CD4-positive, alpha-beta T cell treated with Interleukin-10 for 1 hour (primary cell): ENCODE measurements at places on chromosomes 7 and 10.

- DNase-seq: no peak
Measured at GRCh38 chr7:142158736-142159496, 47.4 kb downstream of the MGAM2 start.

DNA sequence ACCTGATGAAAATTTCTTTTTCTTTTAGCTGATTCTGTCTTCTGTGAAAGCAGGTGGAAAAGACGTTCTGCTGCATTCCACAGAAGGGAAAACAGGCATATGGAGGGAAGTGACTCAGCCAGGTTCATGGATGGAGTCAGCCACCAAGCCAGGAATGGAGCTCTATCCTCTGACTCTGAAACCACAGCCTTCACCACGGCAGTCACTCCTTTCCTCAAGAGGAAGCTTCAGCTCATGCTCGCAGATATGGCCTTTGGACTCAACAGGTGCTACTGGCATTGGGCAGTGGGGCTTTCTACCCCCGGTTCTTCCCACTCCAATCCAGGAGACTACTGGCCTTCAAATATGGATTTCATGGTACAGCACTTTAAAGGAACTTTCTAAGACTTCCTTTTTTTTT, 11.5 kb upstream of the PLAU start:
- DNase-seq: no peak

- no peak for DNase-seq
Measured at GRCh38 chr10:88216976-88217375, 353.6 kb downstream of the PTEN start.

DNA sequence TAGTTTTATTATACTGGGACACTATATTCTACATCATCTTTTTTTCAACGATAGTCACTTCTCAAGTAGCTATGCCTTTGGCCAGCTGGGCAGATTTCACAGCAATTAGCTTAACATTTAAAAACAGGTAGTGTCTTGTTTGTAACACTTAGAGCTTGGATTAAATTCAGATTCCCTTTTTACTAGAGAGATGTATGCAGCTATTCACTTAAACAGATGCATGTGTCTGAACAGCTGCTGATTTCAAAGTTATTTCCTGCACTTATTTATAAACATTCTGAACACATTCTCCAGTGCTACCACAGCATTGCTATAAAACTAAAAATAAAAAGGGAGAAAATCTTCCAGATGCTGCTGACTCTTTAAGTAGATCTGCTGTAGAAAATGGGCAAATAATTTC, 637.2 kb downstream of the POM121L12 start:
- no peak for DNase-seq

- DNase-seq: no peak
Measured at GRCh38 chr7:149454006-149454405, 6.9 kb downstream of the ZNF777 start.

- DNase-seq: no peak
Measured at GRCh38 chr7:55508221-55509011, 63.9 kb downstream of the VOPP1 start.

- DNase-seq: no peak
Measured at GRCh38 chr10:20277820-20278219, 461.6 kb downstream of the PLXDC2 start.

- no peak for DNase-seq
Measured at GRCh38 chr10:3484306-3485056, 300.5 kb downstream of the KLF6 start.

DNA sequence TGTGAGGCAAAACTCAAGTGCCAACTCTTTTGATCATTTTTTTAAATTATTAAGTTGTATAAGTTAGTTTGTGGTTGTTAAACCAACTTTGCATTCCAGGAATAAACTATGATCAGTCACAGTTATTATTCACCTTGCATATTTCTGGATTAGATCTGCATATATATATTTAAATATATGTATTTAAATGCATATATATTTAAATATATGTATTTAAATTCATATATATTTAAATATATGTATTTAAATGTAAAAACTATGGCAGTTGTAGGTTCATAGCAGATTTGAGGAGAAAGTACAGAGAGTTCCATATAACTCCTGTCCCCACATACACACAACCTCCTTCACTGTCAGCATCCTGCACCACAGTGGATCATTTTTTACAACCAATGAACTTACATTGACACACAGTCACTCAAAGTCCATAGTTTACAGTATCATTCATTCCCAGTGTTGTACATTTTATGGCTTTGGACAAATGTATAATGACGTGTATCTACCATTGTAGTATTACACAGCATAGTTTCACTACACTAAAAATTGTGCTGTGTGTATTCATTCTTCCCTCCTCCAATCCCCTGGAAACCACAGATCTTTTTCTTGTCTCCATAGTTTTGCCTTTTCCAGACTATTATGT, 49.7 kb downstream of the TBC1D12 start:
- DNase-seq: no peak

DNA sequence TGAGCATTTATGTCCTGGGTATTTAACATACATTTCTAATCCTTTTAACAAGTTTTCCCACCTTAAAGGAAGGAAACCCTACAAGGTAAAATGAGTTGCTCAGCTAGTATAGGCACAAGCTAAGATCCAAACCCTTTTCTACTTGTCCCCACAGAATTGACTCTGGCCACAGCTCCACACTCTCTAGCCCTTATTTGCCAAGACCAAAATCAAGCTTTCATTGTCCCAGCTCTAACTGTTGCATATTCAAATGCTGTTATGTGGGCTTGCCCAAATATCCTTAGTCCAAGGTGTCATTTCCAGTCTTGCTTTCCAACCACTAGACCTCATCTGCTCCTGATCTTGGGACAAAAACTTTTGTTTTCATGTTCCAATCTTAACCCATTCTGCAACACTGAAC, 31.3 kb upstream of the LSM8 start:
- DNase-seq: no peak

- DNase-seq: no peak
Measured at GRCh38 chr7:132526111-132526740, 50.0 kb downstream of the PLXNA4 start.

GRCh38 chr10:112886463-112886862, 63.6 kb upstream of the TCF7L2 start:
- DNase-seq: no peak

GRCh38 chr7:50204581-50204980, 99.9 kb upstream of the IKZF1 start:
- DNase-seq: peak; percentile 41

- no peak for DNase-seq
Measured at GRCh38 chr7:157294773-157295172, 42.0 kb upstream of the DNAJB6 start.

DNA sequence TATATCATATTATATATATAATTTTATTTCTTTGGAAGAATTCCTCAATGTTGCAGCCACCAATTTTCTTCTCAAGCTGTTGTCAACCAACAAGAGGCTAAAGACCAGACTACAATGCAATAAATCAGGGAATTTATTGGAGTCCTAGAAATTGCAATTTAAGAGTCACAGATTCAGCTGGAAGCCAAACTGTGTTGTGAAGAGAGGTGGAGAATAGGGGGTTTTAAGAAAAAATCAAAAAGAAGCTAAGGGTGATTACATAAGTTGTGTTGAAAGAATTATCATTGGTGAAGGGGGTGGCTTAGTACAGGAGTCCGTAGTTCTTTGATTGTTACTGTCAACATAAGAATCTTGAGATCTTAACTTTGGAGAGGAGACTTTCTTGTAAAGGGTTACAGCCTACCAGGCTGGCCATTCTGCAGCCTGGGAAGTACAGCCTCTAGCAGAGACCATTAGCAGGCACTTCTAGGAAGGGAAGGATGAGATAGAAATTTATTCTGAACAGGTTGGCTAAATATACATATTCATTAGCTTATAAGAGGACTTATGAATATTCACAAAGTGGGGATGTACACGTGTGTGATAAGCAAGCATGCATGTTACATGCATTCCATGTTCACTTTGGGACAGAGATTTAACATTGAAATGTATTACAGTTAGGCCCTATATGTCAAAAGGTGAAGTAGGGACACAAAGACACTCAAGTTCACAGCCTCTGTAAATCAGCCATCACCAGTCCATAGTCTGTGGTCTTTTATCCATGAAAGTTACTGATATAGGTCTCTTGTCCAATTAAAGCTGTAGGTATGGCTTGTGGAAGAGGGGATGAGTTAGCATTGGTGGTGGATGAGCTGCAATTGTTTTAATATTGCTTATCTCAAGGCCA, 8.3 kb upstream of the TMEM168 start:
- no peak for DNase-seq

DNA sequence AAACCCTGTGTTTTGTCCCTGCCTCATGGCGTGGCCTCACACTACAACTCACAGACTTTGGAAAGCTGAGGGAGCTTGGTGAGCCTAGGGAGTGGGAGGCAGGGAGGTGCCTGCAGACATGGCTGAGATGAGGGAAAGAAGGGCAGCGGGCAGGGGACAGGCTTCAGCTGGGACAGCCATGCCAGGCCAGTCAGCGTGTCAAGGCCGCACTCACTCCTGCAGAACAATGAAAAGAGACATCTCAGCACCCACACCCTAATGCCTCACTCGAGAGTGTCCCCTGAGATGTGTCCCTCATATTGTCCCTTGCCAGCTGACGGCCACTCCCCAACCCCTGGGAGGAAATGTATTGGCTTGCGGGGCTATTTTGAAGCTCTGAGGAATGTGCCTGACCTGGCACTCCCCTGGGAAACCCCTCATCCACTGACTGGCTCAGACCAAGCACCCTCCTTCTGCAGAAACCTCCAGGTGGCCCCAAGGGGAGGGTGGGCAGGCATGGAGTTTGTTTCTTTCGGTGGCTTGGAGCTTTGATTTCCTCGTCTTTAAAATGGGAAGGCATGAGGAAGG, 31.6 kb downstream of the SH3PXD2A start:
- DNase-seq: no peak

DNA sequence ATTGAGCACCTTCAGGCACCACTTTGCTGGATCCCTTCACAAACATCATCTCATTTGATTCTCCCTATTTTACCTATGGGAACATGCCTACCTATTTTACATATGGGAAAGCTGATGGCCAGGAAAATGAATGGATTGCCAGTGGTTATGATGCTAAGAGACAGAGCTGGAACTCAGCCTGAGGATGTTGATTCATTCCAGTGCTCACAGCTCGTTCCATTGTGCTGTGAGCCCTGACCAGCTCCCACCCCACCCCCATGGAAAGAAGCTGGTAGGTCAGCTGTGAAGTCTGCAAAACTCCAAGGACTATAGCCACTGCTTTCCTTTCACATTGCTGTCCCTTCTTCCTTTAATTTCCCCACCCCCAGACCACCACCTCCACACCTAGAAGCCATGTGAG, 9.6 kb downstream of the UBTD1 start:
- no peak for DNase-seq

- no peak for DNase-seq
Measured at GRCh38 chr7:115505136-115505535, 525.4 kb downstream of the TFEC start.

GRCh38 chr7:18305866-18306265, 189.7 kb upstream of the HDAC9 start:
- DNase-seq: no peak

DNA sequence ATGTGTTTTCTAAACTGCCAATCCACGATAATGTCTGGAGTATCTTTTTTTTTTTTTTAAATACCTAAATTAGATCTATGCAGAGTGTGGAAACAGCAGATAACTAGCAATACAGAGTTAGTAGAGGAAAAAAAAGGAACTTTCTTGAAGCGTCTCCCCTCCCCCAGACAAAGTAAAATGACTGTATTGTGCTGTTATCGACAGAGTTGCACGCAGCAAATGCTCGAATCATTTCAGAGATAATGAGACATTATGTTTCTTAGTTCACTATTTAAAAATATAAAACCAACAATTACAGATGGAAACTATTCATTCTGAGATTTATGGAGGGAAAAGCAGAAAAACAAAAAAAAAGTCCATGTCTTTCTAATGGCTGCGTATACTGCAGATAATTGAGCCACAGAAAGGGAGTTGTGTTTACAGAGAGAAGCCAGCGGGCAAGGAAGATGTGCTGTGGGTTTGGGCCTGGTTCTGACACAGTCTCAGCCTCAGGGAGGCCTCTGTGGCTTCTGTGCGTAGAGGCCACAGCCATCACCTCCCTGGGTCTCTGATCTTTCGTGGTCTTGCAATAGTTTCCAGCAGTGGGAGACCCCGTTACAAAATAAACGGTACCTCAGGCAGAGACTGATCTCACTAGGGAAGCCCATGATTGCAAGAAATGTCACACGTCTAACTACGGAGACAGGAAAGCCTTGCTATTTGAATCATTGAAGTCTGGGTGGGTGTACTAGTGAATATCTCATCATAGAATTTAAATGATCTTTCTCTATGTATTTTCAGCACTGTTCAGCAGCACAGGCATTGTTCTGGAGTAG, 19.1 kb upstream of the KLF6 start:
- peak; percentile 83 for DNase-seq

- no peak for DNase-seq
Measured at GRCh38 chr10:14552015-14552414, 221.3 kb upstream of the FRMD4A start.

- DNase-seq: peak; percentile 16
Measured at GRCh38 chr10:93541402-93542357, 24.8 kb upstream of the FFAR4 start.

- DNase-seq: no peak
Measured at GRCh38 chr10:111739125-111739873, 444.3 kb downstream of the GPAM start.

- no peak for DNase-seq
Measured at GRCh38 chr7:134654104-134654775, 7.6 kb downstream of the BPGM start.

GRCh38 chr10:17229016-17229716, 1.1 kb downstream of the VIM start:
- peak; percentile 90 for DNase-seq

DNA sequence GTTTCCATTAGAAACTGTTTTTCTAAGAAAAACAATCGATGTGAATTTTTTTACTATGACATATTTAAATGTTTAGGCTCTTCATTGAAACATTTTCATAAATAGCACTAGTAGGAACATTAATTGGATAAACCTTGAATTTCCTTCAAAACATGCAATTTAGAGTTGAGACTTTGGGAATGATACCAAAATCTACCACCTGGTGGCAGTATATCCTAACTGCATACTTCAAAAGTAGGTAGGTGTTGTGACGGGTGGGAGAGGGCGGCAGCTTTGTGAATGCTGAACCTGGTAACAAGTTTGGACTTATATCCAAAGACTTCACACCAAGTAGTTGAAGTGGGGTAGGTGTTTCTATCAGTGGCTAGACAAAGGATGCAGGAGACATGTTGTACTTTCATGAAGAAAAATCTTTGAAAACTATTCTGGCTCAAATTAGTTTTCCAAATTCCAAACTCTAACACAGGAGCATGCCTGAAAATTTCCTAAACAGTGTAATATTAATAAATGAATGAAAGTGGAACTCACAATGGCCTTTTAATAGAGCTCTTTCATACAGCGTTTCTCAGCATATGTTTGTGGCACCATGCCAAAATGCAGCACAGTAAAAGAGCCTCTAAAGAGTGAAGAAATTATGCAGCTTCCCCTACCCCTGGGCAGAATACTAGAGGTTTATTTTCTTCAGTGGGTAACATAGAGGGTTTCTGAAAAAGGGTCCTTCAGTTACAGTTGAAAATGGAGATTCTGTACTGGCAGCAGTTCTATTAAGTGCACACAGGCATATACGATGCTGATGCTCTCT, 201.0 kb upstream of the TPK1 start:
- DNase-seq: peak; percentile 51

- peak; percentile 89 for DNase-seq
Measured at GRCh38 chr10:61992671-61993668, 91.5 kb downstream of the ARID5B start.

- no peak for DNase-seq
Measured at GRCh38 chr10:36819781-36820180, 305.6 kb upstream of the ANKRD30A start.
